ENCODE measurements at places on chromosomes 5 and 9.

DNA sequence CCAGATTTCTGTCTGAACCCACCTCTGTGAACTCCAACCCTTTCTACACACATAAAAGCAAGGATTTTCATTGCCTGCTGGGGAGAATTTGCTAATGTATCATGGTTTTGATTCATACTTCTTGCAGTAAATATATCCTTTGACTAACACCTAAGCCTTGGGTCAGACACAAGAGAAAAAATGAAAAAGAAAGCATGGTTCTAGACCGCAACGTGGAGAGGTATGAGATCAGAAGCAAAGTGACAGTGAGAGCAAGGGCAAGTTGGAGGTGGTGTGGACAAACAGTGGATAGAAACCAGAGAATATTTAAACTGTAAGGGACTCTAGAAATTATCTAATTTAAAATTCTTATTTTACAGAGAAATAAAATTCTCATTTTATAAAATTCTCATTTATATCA is 212.9 kb upstream of the SEMA6A start:
- DNase-seq: no peak

DNA sequence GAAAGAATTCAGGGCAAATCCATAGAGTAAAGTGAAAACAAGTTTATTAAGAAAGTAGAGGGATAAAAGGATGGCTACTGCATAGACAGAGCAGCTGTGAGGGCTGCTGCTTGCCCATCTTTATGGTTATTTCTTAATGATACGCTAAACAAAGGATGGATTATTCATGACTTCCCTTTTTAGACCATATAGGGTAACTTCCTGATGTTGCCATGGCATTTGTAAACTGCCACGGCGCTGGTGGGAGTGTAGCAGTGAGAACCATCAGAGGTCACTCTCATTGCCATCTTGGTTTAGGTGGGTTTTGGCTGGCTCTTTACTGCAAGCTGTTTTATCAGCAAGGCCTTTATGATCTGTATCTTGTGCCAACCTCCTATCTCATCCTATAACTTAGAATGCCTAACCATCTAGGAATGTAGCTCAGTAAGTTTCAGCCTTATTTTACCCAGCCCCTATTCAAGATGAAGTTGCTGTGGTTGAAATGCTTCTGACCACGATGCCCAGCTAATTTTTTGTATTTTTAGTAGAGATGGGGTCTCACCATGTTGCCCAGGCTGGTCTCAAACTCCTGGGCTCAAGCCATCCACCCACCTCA is 42.1 kb downstream of the RFK start:
- no peak for DNase-seq

DNA sequence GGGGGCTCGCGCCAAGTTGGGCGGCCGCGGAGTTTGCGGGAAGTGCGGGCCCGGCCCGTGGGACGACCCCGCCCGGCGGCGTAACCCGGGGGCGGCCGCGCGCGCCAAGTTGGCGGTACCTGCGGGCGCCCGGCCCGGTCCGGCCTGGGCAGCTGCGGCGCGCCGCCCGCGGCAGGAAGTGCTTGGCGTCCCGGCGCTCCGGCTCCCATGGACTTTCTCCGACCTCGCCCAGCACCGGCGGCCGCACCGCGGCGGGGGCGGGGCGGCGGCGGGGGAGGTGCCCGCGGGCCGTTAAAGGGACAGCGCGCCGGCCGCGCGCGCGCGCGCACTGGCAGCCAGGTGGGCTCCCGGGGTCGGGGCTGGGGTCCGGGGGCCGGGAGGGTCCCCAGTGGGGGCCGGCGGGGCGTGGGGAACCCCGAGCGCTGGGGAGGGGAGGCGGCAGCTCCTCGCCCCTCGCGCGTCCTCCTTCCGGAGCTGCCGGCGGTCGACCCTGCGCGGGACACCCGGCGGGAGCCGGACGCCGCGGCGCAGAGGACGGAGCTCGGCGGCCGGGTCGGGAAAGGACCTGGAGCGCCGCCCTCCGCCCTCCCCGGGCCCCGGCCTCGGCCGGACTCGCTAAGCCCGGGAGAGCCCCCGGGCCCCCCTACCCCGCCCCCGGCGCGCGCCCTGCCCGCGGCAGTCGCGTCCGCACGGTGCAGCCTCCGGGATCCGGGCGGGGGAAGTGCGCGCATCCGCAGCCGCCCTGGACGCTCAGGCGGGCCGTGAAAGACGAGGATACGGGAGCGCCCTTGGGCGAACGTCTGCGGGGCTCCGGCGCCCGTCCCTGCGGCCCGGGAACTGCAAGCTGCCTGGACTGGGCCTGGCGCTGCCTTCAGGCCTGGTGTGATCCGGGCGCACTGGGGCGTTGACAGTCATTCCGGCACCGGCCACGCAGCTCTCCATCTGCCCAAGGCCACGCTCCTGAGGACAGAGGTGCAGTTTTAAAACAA is at the start of gene NACC2:
TSS of gene NACC2 (minus strand) at position 220 of the 989 bp plus-strand sequence. CDS start 44,768 bp downstream, outside the sequence.
- peak; percentile 67 for DNase-seq

- DNase-seq: no peak
Measured at GRCh38 chr5:172905346-172906140, 53.7 kb upstream of the RPL26L1 start.

- peak; percentile 46 for DNase-seq
Measured at GRCh38 chr5:59525957-59526356, 367.6 kb downstream of the PDE4D start.

- DNase-seq: no peak
Measured at GRCh38 chr5:9502864-9503263, 43.0 kb downstream of the SEMA5A start.

DNA sequence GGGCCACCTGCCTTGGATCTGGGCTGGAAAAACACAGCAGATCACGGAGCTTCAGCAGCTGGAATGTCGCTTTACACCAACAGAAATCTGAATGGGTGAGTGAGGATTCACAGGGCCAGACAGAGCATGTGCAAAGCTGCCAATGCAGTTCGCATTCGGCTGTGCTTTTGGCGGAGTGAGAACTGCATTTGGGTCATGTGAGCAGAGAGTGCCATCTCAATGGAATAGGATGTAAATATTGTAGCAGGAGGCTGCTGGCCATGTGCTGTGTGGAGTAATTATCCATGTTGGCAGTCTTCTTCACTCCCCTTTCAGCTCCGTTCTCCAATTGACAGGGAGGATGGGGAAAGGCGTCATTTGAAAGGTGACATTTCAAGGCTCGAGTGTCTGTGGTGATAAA is at the start of gene ANKRD55:
TSS of gene ANKRD55 (minus strand) at position 101 of the 400 bp plus-strand sequence. CDS start 417 bp downstream, outside the sequence.
- no peak for DNase-seq

DNA sequence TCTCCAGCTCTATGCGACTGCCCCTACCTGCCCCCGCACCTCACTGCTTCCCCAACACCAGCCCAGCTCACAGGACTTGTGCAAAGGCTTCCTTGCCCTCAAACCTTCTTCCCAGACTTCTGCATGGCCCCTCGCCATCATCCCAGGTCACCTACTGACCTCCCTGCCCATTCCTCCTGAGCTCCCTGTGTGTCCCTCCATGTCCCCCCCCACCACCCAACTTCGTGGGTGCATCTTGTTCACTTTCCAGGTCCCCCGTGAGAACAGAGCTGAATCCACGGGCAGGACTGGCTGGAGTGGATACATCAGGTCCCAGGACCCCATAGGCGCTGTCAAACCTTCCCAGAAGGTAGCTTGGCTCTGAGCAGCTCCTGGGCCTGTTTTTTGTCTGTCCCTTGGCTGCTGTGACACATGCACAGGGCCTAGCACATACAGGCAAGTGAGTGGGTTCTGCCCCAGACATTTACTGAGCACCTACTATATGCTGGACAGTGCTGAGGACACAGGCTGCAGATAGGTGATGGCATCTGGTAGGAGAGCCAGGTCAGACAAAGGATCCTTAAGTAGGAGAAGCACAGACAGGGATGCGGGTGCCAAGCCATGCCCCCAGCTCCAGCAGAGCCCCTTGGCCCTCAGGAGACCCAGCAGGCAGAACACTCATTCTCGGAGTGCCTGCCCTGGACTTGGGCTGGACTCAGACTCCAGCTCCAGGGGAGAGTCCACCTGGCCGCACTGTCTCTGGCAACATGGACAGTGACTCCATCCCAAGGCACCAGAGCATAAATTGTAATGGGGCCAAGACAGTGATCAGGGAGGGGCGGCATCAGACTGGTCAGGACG is 15.0 kb downstream of the NINJ1 start:
- no peak for DNase-seq

DNA sequence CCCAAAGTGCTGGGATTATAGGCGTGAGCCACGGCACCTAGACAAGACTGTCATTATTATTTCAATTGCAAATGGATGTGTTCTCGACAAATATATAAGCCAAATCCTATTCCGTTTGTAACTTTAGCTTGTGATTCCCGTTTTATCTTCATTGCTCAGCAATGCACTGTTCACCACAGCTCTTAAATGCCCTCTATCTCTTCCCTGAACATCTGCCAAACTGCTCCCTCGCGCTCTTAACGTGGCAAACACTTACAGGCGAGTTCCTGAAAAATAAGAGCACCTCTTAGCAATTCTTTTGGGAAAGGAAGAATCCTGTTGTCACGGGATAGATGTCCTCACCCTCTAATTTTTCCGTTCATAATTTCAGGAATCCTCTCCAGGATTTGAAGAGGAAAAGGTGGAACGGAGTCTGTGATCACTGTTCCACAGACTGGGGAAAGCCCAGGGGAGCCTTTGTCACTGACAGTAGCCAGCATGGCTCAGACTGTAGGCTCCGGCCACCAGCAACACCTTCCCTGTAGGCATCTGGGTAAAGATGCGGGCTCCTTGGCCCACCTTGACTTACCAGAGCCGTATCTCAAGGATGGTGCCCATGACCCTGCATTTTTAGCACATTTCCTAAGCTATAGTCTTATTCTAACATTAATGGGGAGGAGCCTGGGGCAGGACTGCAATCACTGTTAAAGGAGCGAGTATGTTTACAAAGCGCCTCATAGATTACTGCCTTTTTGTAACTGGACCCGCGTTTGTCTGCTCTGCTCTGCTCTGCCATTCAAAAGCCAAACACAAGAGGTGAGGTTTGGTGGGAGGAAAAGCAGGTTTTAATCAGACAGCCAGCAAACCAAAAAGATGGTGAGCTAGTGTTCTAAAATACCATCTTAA is 20.2 kb upstream of the GNPDA1 start:
- DNase-seq: no peak

DNA sequence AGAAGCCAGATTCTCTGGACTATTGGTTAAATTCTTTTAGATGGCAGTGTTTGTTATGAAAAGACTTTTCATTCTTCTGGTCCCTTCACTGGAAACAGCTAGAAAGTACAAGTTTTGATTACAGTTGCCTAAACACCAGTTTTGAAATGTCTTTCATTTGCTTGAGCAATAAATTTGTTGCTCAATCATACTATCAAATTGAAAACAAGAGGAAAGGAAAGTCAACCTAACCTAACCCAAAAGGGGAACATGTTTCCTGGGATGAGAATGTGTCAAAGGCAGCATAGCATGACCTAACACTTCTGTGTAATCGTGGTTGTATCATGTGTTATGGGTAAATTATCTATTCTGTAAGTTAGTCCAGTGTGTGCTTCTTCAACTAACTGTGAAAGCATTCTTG is 213.2 kb downstream of the TMC1 start:
- no peak for DNase-seq

DNA sequence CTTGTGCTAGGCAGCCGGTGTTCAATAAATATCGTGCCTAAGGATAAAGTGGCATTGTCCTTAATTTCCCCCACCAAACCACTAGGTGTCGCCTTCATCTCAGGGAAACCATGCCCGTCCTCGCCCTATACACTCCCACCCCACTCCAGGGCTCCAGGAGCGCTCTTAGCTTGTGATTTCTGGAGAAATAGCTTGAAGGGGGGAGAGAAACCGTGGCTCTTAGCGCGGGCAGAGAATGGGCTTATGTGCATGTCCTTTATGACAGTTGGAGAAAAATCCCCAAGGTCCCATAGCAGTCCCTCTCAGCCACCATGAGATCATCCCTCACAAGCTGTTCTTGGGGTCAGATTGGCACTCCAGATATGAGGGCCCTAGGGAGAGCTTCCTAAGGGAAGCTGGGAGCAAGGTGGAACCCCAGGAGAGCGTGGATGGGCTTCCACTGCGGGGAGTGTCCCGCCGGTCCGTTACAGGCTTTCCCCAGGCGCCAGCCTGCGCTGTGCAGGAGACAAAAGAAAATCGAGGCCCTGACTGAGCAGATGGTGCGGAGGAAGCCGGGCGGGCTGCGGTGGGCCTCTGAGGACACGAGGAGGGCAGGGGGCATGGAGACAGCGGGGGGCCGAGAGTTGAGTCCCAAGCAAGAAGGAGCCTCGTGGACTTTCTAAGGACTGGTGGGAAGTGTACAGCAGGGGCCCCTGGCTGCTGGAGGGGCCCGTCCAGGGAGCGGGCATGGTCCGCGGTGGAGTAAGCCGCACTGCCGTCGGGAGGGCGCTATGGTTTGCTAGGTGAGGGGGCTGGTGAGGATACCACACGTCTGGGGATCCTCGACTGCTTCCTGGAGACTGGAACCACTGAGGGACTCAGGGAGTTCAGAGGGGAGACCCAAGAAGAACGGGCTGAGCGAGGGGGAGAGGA is 750 bp upstream of the NPR2 start:
- DNase-seq: peak; percentile 91

DNA sequence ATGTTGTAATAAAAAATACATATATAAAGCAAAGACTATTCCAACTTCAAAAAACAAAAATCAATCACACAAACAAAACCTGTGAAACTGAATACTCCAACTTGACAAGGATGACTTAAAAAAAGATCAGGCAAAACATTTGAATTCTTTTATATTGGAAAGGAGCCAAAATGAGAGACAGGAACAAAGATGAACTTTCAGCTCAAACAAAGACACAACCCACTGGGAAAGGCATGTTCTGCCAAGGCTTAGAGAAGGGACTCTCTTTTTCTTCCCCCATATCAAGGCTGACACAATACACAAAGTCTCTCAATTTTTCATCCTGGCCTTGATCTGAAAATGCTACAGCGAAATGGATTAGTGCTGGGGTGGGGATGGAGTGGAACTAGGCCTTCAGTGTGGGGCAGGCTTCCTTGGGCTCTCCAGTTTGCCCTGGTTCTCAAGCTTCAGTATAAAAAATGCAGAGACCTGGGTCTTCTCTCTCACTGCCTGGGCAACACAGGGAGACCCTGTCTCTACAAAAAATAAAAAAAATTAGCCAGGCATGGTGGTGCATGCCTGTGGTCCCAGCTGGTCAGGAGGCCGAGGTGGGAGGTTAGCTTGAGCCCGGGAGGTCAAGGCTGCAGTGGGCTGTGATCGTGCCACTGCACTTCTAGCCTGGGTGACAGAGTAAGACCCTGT is 11.6 kb upstream of the FAM169A start:
- no peak for DNase-seq

DNA sequence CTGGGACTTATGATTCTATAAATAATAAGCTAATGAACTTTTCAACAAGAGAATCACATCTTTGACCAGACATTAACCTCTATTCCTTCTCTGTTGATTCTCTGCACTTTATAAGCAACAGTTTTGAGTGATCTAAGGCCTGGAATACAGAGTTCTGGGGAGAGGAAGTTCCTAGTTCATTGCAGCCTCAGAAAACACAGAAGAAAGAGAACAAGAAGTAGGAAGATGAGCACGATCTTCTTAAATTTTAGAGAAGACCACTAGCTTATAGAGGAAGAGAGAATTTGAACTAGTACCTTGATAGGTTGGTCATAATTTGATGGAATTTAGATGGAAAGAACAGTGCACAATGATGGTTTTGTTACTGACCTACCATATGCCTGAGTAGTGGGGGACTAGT is 8.5 kb upstream of the C9orf72 start:
- no peak for DNase-seq

DNA sequence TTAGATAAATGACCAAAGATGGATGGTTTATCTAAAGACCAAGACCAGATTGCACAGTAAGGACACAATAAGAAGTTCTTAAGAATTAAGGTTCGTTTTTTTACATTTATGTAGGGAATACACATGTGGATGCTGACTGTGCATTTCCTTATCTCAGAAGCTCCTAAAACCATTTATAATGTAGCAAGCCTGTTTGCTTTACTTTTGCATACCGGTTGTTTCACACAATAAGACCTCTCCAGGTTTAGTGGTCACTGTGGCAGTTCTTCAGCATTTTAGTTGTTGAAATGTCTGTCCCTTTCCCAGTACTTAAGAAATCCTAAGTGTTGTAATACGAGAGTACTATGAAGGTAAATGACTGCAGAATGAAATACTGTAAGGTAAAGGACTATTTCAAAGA is 43.6 kb downstream of the BASP1 start:
- no peak for DNase-seq

Data from ELR (cell line).